Activated CD4-positive, alpha-beta T cell treated with anti-CD3 and anti-CD28 coated beads for 36 hours (primary cell): ENCODE measurements at places on chromosomes 13 and 19.

DNA sequence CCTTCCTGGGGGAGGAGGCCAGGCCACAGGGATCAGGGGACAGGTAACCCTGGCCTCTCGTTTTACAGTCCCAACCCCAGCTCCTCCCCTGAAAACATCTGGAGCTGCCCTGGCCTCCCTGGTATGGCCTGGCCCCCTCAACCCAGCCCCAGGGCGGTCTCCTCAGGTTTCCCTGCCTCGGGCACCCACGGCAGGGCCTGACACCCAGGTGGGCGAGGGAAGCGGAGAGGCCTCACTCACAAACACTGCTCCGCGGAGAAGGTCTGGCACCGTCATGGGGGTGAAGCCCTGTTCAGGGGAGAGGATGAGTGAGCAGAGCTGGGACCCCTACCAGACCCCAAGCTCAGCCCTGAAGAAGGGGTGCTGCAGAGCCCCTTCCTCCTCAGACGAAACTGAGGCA lies 6.5 kb upstream of the CCER2 start:
- no peaks in the 10 kb centered on the region for H3K4me1 ChIP-seq
- H3K27me3 ChIP-seq: no peaks in the 10 kb centered on the region
- H3K27ac ChIP-seq: no peak overlapping the region
- peaks cover 12% of the 10 kb centered on the region for H3K36me3 ChIP-seq
- DNase-seq: no peak

DNA sequence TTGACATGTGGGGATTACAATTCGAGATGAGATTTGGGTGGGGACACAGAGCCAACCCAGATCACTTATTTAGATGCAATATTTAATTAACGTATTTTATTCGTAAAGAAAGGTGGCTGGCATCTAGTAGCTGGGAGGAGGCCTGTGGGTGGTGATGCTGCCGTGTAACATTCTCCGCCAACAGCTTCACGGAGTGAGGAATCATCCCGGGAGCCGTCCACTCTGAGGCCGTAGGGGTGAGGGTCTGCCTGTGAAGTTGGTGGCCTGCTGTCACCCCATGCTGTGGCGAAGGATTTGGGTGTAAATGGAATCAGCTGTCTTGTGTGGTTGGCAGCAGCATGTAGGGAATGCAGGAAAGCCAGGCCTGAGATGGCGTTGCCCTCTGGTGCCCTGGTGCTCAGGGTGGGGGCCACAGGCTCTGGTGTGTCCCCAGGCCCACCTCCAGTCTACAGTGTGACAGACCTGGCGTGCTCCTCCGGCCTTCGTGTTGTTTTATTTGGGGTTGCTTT lies 3.3 kb upstream of the TEX29 start:
- peaks cover 14% of the 10 kb centered on the region for H3K36me3 ChIP-seq
- no peaks in the 10 kb centered on the region for H3K27me3 ChIP-seq

GRCh38 chr13:71522941-71523526 lies 344.0 kb downstream of the DACH1 start:
- no peak overlapping the region for H3K4me3 ChIP-seq
- no peak for DNase-seq
- H3K36me3 ChIP-seq: no peaks in the 10 kb centered on the region
- no peaks in the 10 kb centered on the region for H3K4me1 ChIP-seq
- H3K27me3 ChIP-seq: no peaks in the 10 kb centered on the region
- H3K27ac ChIP-seq: no peak overlapping the region

DNA sequence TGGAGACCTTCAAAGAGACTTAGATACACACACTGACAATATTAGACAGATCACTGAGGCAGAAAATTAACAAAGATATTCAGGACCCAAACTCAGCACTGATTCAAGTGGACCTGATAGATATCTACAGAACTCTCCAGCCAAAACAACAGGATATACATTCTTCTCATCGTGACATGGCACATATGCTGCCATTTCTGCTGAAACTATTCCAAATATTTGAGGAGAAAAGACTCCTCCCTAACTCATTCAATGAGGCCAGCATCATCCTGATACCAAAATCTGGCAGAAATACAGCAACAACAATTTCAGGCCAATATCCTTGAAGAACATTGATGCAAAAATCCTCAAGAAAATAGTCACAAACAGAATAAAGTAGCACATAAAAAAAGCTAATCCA lies 53.3 kb downstream of the TRPC4 start:
- H3K4me3 ChIP-seq: no peak overlapping the region
- H3K27ac ChIP-seq: no peak overlapping the region
- DNase-seq: no peak
- no peaks in the 10 kb centered on the region for H3K4me1 ChIP-seq
- H3K36me3 ChIP-seq: no peaks in the 10 kb centered on the region

- no peaks in the 10 kb centered on the region for H3K27me3 ChIP-seq
- peaks cover 16% of the 10 kb centered on the region for H3K36me3 ChIP-seq
- no peak overlapping the region for H3K4me3 ChIP-seq
These were observed 62.0 kb downstream of the MICU2 start for GRCh38 chr13:21541980-21542379.

DNA sequence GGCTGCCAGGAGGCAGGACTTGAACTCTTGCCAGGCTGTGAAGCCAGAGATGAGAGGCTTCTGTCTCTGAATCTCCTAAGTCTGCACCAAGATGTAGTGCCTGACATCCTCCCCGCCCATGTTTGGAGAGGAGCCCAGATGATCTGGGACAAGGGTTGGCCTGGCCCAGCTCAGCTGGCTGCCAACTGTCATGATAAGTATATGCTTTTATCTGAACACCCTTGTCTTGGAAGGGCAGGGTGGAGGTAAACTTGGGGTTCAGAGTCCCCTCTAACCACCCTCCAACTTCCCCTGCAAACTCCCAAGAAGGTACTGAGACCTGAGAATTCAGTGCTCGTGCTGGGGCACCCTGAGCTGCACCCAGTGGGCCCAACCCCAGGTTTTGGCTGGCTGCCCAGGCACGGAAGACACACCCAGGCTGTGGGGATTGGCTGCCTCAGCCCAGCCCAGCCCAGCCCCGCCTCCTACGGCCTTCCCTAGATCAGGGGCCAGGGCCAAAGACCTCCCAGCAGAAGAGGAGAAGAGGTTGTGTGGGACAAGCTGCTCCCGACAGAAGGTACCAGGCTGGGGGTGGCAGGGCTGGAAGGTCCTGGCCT lies at the start of gene CYP4F12:
Gene CYP4F12, plus strand, starts transcription at position 508 of the 596 bp plus-strand sequence. CDS start 443 bp downstream, outside the sequence.
- peaks cover 3% of the 10 kb centered on the region for H3K27me3 ChIP-seq
- H3K27ac ChIP-seq: no peak within 1 kb of the TSS
- DNase-seq: peak; percentile 41
- H3K4me1 ChIP-seq: peaks cover 24% of the 10 kb centered on the region
- no peak within 1 kb of the TSS for H3K4me3 ChIP-seq

GRCh38 chr19:45599286-45599685 lies 2.7 kb downstream of the GPR4 start:
- H3K36me3 ChIP-seq: peaks cover 2% of the 10 kb centered on the region
- DNase-seq: no peak
- peaks cover 68% of the 10 kb centered on the region for H3K27me3 ChIP-seq
- no peak overlapping the region for H3K27ac ChIP-seq
- peaks cover 31% of the 10 kb centered on the region for H3K4me1 ChIP-seq

- no peaks in the 10 kb centered on the region for H3K4me1 ChIP-seq
- H3K27me3 ChIP-seq: peaks cover 9% of the 10 kb centered on the region
- no peak overlapping the region for H3K27ac ChIP-seq
- H3K36me3 ChIP-seq: no peaks in the 10 kb centered on the region
- DNase-seq: no peak
These were observed 53.2 kb upstream of the RFC3 start for GRCh38 chr13:33764716-33765115.

GRCh38 chr13:91406619-91407018 lies 8.2 kb downstream of the GPC5 start:
- peaks cover 14% of the 10 kb centered on the region for H3K27me3 ChIP-seq
- H3K27ac ChIP-seq: no peak overlapping the region
- H3K4me3 ChIP-seq: no peak overlapping the region
- peak; percentile 30 for DNase-seq

DNA sequence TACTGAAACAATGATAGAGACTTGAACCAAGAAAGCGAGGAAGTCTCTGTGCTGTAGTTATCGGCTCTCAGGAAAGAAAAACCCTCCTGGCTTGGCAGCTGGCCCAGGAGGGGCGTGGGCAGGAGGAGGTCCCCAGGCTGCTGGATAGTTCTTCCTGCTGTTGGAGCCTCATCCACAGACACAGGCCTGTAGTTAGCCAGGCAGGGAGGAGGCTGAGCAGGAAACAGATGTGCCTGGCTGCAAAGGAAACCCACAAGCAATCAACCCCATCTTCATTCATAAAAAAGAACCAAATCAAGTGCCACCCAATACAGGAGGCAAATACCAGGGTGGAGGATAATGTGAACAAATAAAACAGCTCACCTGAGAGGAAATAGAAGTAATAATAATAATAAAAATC lies 86.2 kb downstream of the IRS2 start:
- H3K4me3 ChIP-seq: no peak overlapping the region
- H3K27me3 ChIP-seq: peaks cover 24% of the 10 kb centered on the region
- no peak overlapping the region for H3K27ac ChIP-seq
- H3K4me1 ChIP-seq: peaks cover 12% of the 10 kb centered on the region
- no peak for DNase-seq
- H3K36me3 ChIP-seq: no peaks in the 10 kb centered on the region

GRCh38 chr19:33306191-33306590 lies 3.9 kb upstream of the CEBPA start:
- H3K27me3 ChIP-seq: peaks cover 18% of the 10 kb centered on the region
- no peak overlapping the region for H3K27ac ChIP-seq
- no peaks in the 10 kb centered on the region for H3K4me1 ChIP-seq

- no peaks in the 10 kb centered on the region for H3K36me3 ChIP-seq
- no peaks in the 10 kb centered on the region for H3K27me3 ChIP-seq
- H3K4me3 ChIP-seq: no peak overlapping the region
- H3K4me1 ChIP-seq: no peaks in the 10 kb centered on the region
These were observed 1096.8 kb upstream of the PCDH20 start for GRCh38 chr13:62512194-62513141.

- no peak for DNase-seq
- peaks cover 13% of the 10 kb centered on the region for H3K27me3 ChIP-seq
- H3K27ac ChIP-seq: no peak overlapping the region
- H3K36me3 ChIP-seq: no peaks in the 10 kb centered on the region
- H3K4me3 ChIP-seq: no peak overlapping the region
- peaks cover 8% of the 10 kb centered on the region for H3K4me1 ChIP-seq
These were observed 7.4 kb downstream of the FCER2 start for GRCh38 chr19:7694499-7694898.

DNA sequence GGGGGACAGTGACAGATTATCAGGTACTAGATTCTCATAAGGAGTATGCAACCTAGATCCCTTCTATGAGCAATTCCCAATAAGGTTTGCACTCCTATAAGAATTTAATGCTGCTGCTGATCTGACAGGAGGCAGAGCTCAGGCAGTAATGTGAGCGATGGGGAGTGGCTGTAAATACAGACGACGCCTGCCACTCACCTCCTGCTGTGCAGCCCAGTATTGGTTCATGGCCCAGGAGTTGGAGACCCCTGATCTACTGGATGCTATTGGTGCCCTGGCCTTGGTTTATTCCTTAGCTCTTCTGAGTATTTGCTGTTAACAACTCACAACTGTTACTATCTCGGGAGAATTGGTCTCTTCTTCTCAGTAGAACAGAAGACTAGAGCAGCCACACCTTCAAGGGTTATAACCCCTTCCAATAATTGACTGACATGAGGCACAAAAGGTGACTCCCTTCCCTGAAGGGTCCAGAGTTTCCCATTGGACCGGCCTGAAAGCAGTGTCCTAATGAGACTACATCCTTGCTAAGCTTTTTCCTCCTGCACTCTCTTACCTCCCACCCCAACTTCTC lies 35.0 kb upstream of the RBM26 start:
- H3K27me3 ChIP-seq: no peaks in the 10 kb centered on the region
- DNase-seq: no peak
- H3K27ac ChIP-seq: no peak overlapping the region
- H3K4me3 ChIP-seq: no peak overlapping the region

- no peaks in the 10 kb centered on the region for H3K27me3 ChIP-seq
- H3K36me3 ChIP-seq: no peaks in the 10 kb centered on the region
- no peak overlapping the region for H3K4me3 ChIP-seq
- H3K4me1 ChIP-seq: peaks cover 12% of the 10 kb centered on the region
- no peak overlapping the region for H3K27ac ChIP-seq
These were observed 127.2 kb downstream of the TM9SF2 start for GRCh38 chr13:99628442-99628841.

- no peaks in the 10 kb centered on the region for H3K27me3 ChIP-seq
- H3K27ac ChIP-seq: no peak overlapping the region
- peaks cover 16% of the 10 kb centered on the region for H3K36me3 ChIP-seq
- no peaks in the 10 kb centered on the region for H3K4me1 ChIP-seq
- no peak overlapping the region for H3K4me3 ChIP-seq
These were observed 32.5 kb downstream of the CAPN12 start for GRCh38 chr19:38711726-38712153.

DNA sequence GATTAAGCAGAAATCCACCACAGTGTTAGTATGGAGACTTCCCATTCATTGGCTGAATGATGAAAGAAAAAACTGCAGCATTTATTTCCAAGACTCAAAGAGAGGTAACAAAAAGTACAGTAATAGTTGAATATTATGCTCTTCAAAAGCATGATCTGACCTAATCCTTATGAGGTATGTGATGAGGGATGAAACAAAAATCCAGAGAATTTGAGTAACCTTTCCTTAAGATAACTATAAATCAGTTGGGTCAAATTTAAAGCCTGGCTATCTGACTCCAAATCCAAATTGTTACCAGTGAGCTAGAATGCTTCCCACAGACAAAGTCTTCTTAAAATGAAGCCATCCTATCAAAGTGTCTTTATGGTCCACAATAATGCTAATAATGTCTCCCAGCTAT lies 38.1 kb downstream of the NUFIP1 start:
- H3K27me3 ChIP-seq: no peaks in the 10 kb centered on the region
- H3K27ac ChIP-seq: no peak overlapping the region
- H3K4me1 ChIP-seq: no peaks in the 10 kb centered on the region

- no peaks in the 10 kb centered on the region for H3K4me1 ChIP-seq
- H3K36me3 ChIP-seq: no peaks in the 10 kb centered on the region
- H3K27me3 ChIP-seq: no peaks in the 10 kb centered on the region
- no peak overlapping the region for H3K4me3 ChIP-seq
- no peak overlapping the region for H3K27ac ChIP-seq
These were observed 394.4 kb upstream of the PCDH20 start for GRCh38 chr13:61810065-61810464.

DNA sequence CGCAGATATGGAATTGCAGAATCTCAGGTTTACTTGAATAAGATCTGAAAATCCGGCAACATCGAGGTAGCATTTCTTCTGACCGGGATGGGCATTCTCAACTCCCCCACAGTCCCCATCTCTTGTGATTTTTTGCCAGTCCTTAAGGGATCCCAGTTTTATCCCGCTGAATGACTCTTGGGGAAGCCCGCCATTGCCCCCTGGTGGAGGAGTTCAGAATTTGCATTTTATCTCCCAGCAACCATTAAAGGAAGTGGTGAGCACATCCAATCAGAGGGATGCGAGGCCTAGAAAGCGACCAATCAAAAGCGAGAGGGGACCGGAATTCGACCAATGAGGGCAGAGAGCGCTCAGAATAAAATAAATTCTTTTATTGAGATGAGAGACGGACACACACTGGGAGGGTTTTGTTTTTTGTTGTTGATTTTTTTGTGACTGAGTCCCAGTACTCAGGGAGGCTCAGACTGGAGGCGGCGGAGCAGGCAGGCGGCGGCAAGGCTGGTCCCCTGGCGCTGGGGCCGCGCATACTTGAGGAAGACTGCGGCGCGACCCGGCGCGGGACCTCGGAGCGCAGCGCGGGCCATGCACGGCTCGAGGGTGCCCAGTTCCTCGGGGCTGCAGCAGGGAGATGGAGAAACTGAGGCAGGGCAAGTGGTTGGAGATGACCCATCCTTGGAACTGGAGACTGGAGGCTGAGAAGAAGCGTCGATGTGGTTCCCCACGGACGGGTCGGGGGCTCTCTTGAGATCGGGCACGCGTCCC lies 3.9 kb upstream of the TTC9B start:
- no peaks in the 10 kb centered on the region for H3K36me3 ChIP-seq
- peak; percentile 84 for DNase-seq
- H3K27me3 ChIP-seq: peaks cover 58% of the 10 kb centered on the region
- H3K4me1 ChIP-seq: peaks cover 13% of the 10 kb centered on the region
- H3K4me3 ChIP-seq: no peak overlapping the region

- H3K4me3 ChIP-seq: no peak overlapping the region
- no peaks in the 10 kb centered on the region for H3K4me1 ChIP-seq
- H3K27me3 ChIP-seq: no peaks in the 10 kb centered on the region
- H3K27ac ChIP-seq: no peak overlapping the region
These were observed 595.5 kb downstream of the TBC1D4 start for GRCh38 chr13:74886502-74886901.
